ENCODE measurements at places on chromosomes 7 and 10. TPM values are rescaled to one million over a fixed set of nuclear protein-coding genes. Genes with fewer than 3 reads are reported as not detected.

GRCh38 chr7:33719059-33719581 is 186.2 kb upstream of the BMPER start:
- peak overlapping the region; percentile 7 for H3K27ac ChIP-seq
- no peaks in the 10 kb centered on the region for H3K27me3 ChIP-seq
- H3K36me3 ChIP-seq, result no peaks in the 10 kb centered on the region
- DNase-seq, result no peak
- no peak overlapping the region for H3K4me3 ChIP-seq

DNA sequence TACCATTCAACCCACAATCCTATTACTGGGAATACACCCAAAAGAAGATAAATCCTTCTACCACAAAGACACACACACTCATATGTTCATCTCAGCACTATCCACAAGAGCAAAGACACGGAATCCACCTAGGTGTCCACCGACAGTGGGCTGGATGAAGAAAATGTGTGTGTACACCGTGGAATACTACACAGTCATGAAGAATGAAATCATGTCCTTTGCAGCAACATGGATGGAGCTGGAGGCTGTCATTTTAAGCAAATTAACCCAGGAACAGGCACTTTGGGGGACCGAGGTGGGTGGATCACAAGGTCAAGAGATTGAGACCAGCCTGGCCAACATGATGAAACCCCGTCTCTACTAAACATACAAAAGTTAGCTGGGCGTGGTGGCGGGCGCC is 8.3 kb upstream of the FOXL3 start:
- no peaks in the 10 kb centered on the region for H3K36me3 ChIP-seq
- H3K4me1 ChIP-seq, result no peaks in the 10 kb centered on the region
- H3K27me3 ChIP-seq, result no peaks in the 10 kb centered on the region
- DNase-seq, result no peak
- H3K4me3 ChIP-seq, result no peak overlapping the region

Gene ASAH2
- total RNA-seq, result 0.32 TPM

- H3K4me1 ChIP-seq, result no peaks in the 10 kb centered on the region
- H3K36me3 ChIP-seq, result no peaks in the 10 kb centered on the region
- no peak overlapping the region for H3K4me3 ChIP-seq
- H3K27ac ChIP-seq, result no peak overlapping the region
- H3K27me3 ChIP-seq, result no peaks in the 10 kb centered on the region
- no peak for DNase-seq
These were observed 106.1 kb downstream of the PRKCQ start for GRCh38 chr10:6473901-6474370.

DNA sequence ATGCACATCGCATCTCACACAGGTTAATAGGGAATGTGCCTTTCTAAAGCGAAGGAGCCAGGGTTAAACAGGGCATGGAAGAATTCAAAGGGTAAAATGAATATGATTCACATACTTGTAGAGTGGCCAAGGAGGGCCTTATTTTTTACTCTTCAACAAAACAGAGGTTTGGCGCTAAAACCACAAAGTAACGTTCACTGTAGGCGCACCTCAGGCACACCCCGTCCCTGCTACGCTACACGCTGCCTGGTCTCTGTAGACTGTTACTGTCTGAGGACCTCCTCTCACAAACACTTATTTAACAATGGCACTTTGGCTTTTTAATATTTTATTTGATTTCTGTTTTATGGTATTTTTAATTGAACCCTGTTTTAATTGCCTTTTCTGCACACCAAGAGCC is 462.1 kb upstream of the GALNT17 start:
- H3K27me3 ChIP-seq, result no peaks in the 10 kb centered on the region
- no peaks in the 10 kb centered on the region for H3K36me3 ChIP-seq
- no peak for DNase-seq
- no peak overlapping the region for H3K4me3 ChIP-seq
- no peak overlapping the region for H3K27ac ChIP-seq
- no peaks in the 10 kb centered on the region for H3K4me1 ChIP-seq

DNA sequence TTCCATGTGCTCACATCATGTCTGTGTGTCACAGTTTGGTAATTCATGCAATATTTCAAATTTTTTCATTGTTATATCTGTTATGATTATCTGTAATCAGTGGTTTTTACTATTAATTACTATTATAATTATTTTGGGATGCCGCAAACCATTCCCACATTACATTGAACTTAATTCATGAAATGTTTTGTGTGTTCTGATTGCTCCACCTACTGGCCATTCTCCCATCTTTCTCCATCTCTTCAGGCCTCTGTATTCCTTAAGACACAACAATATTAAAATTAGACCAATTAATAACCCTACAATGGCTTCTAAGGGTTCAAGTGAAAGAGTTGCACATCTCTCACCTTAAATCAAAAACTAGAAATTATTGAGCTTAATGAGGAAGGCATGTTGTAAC is 398.5 kb downstream of the PCDH15 start:
- no peak overlapping the region for H3K27ac ChIP-seq

GRCh38 chr7:93178213-93178612 is 30.0 kb upstream of the SAMD9L start:
- no peak overlapping the region for H3K4me3 ChIP-seq
- DNase-seq, result no peak
- no peak overlapping the region for H3K27ac ChIP-seq
- H3K36me3 ChIP-seq, result no peaks in the 10 kb centered on the region
- H3K27me3 ChIP-seq, result no peaks in the 10 kb centered on the region
- H3K4me1 ChIP-seq, result no peaks in the 10 kb centered on the region

DNA sequence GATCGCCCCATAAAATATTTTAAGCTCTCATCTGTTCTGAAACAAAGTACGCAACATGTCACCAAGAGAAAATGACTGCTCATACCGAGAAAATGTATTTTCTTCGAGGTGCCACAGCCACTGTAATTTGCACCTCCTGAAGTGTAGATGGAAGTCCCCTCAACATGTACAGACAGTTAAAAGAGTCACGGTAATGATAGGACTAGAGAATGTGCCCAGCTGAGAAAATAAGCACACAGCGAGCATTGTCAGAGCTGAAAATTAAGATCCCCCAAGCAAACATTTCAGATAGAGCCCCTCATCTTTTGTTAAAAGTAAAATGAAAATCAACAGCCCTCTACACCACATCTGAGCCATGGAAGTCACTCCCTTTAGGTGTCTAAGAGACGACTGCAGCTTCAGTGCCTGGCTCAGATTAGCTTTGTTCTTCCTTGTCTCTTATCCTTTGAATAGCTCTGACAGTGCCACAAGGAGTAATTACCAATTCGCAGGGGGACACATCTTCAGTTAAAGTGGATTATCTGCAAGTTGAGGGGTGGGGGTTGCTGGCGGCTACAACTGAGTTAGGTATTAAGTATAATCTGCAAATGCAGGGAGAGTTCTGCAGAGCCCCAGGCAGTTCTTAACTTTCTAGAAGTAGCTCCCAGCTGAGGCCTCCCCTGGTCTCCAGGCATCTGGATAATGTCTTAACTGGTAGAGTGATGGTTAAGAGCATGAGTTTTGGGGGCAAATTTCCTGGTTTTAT is 222.7 kb upstream of the C7orf33 start:
- H3K4me1 ChIP-seq, result no peaks in the 10 kb centered on the region
- H3K4me3 ChIP-seq, result no peak overlapping the region
- H3K36me3 ChIP-seq, result no peaks in the 10 kb centered on the region
- H3K27me3 ChIP-seq, result no peaks in the 10 kb centered on the region
- H3K27ac ChIP-seq, result no peak overlapping the region
- DNase-seq, result no peak

DNA sequence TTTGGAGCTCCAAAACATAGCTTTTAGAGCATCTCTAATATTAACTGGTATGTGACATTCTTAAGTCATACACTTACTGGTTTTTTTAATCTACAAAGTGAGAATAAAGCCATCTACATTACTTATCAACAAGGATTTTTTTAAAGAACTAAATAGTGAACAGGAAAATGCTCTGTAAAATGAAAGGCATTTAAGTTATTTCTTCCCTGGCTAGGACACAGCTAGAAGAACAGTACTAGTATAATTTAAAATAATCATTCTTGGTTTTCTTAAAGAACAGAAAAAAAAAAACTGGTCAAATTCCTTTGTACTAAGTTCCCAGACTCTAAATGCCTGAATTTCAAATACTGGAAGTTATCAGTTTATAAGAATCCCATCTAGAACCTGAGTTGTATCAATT is 139.5 kb downstream of the SRPK2 start:
- no peak for DNase-seq
- no peak overlapping the region for H3K4me3 ChIP-seq
- no peaks in the 10 kb centered on the region for H3K36me3 ChIP-seq
- no peaks in the 10 kb centered on the region for H3K4me1 ChIP-seq
- H3K27ac ChIP-seq, result no peak overlapping the region

Gene TRPV6
- total RNA-seq, result 19.8 TPM

Gene CPA4
- total RNA-seq, result 2.0 TPM

DNA sequence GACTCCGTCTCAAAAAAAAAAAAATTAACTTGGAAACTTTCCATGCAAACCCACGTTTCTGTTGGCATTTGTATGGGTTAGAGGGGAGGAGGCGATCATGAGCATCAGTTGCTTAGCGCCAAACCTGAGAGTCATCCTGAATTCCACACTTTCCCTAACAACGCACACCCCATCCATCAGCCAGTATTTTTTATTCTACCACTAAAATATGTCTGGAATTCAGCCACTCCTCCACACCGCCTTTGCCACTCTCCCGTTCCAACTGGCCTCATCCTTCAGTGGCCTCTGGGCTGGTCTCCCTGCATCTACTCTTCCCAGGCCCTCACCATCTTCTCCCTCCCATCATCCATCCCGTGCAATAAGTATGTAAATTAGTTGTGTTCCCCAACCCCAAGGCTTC is 4.7 kb upstream of the LMBR1 start:
- H3K27me3 ChIP-seq, result no peaks in the 10 kb centered on the region
- no peak overlapping the region for H3K27ac ChIP-seq
- H3K36me3 ChIP-seq, result no peaks in the 10 kb centered on the region
- no peak overlapping the region for H3K4me3 ChIP-seq
- H3K4me1 ChIP-seq, result no peaks in the 10 kb centered on the region

DNA sequence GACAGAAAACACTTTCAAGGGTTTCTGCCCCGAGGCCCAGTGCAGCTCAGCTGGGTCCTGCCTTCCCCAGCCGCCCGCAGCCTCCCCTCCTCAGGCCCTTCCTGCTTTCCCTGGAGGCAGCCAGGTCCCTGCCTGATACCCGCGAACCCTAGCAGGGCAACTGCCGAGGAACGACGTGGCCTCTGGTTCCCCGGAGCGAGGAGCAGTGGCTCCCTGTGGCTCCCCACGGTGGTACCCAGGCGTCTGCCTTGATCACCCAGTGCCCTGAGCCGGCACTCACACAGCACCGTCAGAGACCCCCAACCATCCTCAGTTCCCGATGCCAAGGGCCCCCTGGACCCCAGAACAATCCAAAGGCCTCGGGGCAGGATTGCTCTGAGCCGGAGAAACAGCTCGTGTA is 58.3 kb downstream of the CFAP46 start:
- no peaks in the 10 kb centered on the region for H3K36me3 ChIP-seq
- no peak for DNase-seq
- no peak overlapping the region for H3K4me3 ChIP-seq
- no peak overlapping the region for H3K27ac ChIP-seq

- H3K4me1 ChIP-seq, result no peaks in the 10 kb centered on the region
- no peak overlapping the region for H3K27ac ChIP-seq
- H3K4me3 ChIP-seq, result no peak overlapping the region
- no peak for DNase-seq
- H3K27me3 ChIP-seq, result no peaks in the 10 kb centered on the region
These were observed 45.3 kb downstream of the FAM13C start for GRCh38 chr10:59317066-59317465.

Gene OR6B1
- total RNA-seq, result not detected

DNA sequence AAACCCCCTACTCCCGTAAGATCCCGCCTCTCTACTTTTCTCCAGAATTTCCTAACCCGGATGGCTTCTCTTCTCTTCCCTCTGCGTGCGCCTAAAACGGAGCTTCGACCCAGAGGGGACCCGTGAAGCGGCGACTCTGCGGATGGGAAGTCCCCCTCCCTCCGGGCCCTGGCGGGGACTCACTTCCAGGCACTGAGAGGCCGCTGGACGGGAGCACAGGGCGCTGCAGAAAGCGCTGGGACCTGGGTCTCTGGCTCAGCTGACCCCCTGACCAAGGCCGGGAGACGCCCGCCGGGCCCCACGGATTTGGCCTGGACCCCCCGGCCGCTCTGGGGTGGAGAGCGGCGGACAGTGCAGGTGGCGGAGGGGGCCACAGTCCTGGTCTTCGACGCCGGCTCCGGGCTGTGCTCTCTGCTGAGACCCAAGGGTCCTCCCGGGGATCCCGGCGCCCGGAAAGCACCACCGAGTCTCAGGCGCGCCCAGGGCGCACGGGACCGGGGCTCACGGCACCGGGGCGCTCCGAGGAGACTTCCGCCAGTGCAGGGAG is 688 bp upstream of the FOXL3 start:
- H3K27me3 ChIP-seq, result peaks cover 62% of the 10 kb centered on the region
- H3K4me1 ChIP-seq, result no peaks in the 10 kb centered on the region
- no peaks in the 10 kb centered on the region for H3K36me3 ChIP-seq
- H3K4me3 ChIP-seq, result no peak overlapping the region
- no peak overlapping the region for H3K27ac ChIP-seq

DNA sequence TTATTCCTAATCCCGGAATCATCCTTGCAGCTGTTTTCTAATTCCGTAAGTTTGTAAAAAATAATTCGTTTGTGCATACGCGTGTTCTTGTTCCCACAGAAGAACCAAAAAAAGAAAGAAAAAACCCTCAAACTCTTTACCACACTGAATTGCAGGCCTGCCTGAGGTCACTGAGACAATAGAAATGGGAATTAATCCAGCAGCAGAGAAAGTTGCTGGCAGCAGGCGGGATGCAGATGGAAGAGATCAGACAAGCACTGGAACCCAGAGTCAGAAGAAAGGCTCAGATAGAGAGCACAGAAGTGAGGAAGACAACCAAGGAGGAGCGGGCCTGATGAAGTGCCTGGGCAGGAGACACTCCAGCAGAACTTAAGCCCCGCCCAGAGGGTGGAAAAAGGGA is 141.5 kb upstream of the VWC2 start:
- H3K36me3 ChIP-seq, result no peaks in the 10 kb centered on the region
- DNase-seq, result no peak
- H3K4me3 ChIP-seq, result no peak overlapping the region
- no peaks in the 10 kb centered on the region for H3K4me1 ChIP-seq
- no peak overlapping the region for H3K27ac ChIP-seq

GRCh38 chr7:25308246-25308645 is 80.0 kb upstream of the NPVF start:
- H3K36me3 ChIP-seq, result no peaks in the 10 kb centered on the region
- no peaks in the 10 kb centered on the region for H3K4me1 ChIP-seq
- H3K27me3 ChIP-seq, result no peaks in the 10 kb centered on the region

All from breast epithelium (tissue), 4 donors.